Naive B cell (primary cell): ENCODE measurements at places on chromosomes 6 and 20. TPM values are rescaled to one million over a fixed set of nuclear protein-coding genes. Genes with fewer than 3 reads are reported as not detected.

The IL17A gene
- polyA plus RNA-seq, result not detected

The SLCO4A1 gene
- 0.29 TPM for polyA plus RNA-seq

The MBOAT1 gene
- polyA plus RNA-seq, result 1.4 TPM

The FOXF2 gene
- polyA plus RNA-seq, result not detected

The OPN5 gene
- polyA plus RNA-seq, result not detected

The CTCFL gene
- polyA plus RNA-seq, result not detected

The GGTLC1 gene
- not detected for polyA plus RNA-seq

The BFSP1 gene
- not detected for polyA plus RNA-seq

The MRAP2 gene
- 0.12 TPM for polyA plus RNA-seq

The BPI gene
- not detected for polyA plus RNA-seq

The CENPW gene
- polyA plus RNA-seq, result 2.3 TPM

The MLIP gene
- not detected for polyA plus RNA-seq
